ENCODE measurements at places on chromosomes 2 and 18. TPM values are rescaled to one million over a fixed set of nuclear protein-coding genes. Genes with fewer than 3 reads are reported as not detected.

RNU2-63P gene
- not detected for total RNA-seq

KCNIP3 gene
- 7.4 TPM for total RNA-seq

DNA sequence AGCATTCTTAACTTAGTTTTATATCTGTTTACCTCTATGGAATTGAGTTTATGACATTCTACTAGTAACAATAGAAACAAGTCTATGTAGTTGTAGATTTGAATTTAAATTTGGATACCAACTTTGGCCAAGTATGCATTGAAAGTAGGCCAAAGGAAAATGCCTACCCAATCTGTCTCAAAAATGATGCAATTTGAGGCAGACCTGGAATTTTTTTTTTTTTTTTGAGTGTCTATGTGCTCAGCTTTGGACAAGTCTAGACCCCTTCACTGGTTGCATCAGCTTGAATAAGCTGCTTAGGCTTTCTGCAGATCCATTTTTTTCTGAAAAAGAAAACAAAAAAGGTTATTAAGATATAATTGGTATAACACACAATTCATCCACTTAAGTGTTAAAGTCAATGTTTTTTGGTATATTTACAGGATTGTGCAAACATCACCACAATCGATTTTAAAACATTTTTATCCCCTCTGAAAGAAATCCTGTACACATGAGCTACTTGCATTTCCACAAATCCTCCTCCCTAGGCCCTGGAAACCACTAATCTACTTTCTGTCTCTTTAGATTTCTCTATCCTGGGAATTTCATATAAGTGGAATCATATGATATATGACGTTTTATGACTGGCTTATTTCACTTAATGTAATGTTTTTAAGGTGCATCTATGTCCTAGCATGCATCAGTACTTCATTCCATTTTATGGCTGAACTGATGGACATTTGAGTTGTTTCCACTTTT is 185.1 kb upstream of the CCDC68 start:
- H3K27ac ChIP-seq: no peak overlapping the region
- H3K4me1 ChIP-seq: no peaks in the 10 kb centered on the region
- no peaks in the 10 kb centered on the region for H3K36me3 ChIP-seq
- no peaks in the 10 kb centered on the region for H3K27me3 ChIP-seq

DNA sequence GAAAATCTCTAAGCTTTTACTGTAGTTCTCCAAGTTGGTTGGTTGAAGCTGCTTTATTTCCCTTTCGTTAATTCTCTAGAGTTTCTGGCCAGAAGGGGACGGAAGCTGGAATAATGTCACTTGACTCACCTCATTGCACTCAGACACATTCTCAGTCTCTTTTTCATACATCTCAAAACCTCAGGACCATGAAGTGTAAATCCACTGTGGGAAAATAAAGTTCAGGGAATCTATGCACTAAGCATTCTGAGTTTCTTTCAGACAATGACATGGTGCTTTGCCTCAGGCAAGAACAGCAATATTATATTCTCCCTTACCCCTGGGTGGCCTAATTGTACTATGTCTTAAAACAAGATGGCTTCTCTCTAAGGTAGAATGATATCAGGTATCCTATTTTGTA is 167.8 kb downstream of the PRPF40A start:
- H3K27me3 ChIP-seq: peaks cover 7% of the 10 kb centered on the region
- no peak for DNase-seq
- no peaks in the 10 kb centered on the region for H3K4me1 ChIP-seq
- no peak overlapping the region for H3K4me3 ChIP-seq
- no peaks in the 10 kb centered on the region for H3K36me3 ChIP-seq

DNA sequence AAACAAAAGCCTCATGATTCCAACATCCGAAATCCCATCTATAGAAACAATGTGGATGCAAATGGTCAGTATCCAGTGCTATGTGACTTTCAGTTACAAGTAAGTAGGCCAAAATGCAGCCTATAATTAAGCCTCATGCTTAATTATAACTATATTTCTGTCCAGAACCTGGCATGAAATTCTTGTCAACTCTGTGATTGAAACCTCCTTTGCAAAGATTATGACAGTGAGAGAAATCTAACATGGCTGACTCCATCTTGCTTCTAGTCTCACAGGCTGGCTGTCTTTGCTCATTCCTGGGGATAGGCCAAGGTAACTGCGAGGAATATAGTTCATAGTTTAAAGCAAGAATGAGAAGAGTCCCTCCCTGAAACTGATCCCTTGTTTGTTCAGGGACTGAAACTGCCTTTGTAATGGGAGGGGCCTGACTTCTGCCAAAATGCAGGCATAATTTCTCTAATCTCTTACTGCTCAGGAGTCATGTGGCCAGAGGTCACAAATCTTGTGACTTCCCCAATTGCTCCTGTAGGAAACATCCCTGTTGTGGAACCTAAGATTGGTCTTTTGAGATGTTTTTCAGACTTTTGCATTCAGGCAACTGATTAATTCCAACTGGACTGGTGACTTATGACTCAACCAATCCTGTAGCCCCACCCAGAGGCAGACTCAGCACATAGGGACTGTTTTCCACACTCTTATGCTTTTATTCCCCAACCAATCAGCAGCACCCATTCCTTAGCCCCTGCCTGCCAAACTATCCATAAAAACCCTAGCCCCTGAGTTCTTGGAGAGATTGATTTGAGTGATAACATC is 84.5 kb upstream of the TLK1 start:
- DNase-seq: no peak
- H3K4me1 ChIP-seq: no peaks in the 10 kb centered on the region
- no peaks in the 10 kb centered on the region for H3K27me3 ChIP-seq
- peak overlapping the region; percentile 33 for H3K27ac ChIP-seq

- no peaks in the 10 kb centered on the region for H3K4me1 ChIP-seq
- H3K27ac ChIP-seq: no peak overlapping the region
- DNase-seq: no peak
- H3K4me3 ChIP-seq: no peak overlapping the region
- no peaks in the 10 kb centered on the region for H3K27me3 ChIP-seq
These were observed 342.7 kb downstream of the CPS1 start for GRCh38 chr2:210899131-210899530.

DNA sequence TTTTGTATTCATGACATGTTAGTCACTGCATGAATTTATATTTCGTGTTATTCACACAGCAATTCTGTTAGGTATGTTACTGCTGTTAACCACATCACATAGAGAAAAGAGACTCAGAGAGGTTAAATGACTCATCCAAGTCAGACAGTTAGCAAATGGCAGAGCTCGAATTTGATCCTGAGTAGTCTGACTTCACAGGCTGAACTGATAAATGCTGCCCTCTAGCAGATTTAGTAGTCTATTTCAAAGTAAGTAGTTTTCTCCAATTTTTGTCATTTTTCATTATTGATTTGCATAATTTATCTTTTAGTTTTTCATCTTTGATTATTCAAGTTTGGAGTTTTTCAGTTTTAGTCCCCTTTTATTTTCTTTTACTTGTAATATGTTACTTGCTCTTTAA is 58.3 kb downstream of the WDR7 start:
- no peaks in the 10 kb centered on the region for H3K36me3 ChIP-seq
- no peaks in the 10 kb centered on the region for H3K27me3 ChIP-seq
- no peak overlapping the region for H3K4me3 ChIP-seq
- DNase-seq: no peak

- DNase-seq: peak; percentile 10
- H3K4me1 ChIP-seq: no peaks in the 10 kb centered on the region
- H3K27ac ChIP-seq: no peak overlapping the region
- H3K27me3 ChIP-seq: no peaks in the 10 kb centered on the region
These were observed 40.1 kb downstream of the DOCK10 start for GRCh38 chr2:225002039-225002655.

Data from esophagus squamous epithelium (tissue), 5 donors.